DMS53 (cell line): ENCODE measurements at places on chromosomes 11 and 22.

DNA sequence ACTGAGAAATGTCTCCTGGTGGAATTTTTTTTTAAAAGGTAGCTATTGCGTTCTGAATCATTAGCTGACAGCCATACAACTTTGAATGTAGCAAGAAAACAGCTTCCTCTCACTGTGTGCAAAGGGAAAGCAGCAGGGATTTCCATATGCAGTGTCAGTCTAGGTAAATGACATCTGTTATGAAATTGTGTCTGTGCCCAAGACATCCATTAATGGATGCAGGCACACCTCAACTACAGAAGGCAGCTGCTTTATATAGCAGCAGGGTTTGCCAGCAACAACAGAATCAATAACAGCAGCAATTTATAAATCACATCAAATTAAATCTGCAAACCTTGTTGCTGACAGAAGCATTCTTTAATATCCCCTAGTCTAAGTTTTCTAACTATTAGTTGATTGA lies 745.3 kb upstream of the RAG2 start:
- no peak for DNase-seq

- no peak for DNase-seq
Measured at GRCh38 chr22:48940266-48941032, 887.2 kb downstream of the BRD1 start.

GRCh38 chr22:42808521-42808920 lies 48.6 kb downstream of the ARFGAP3 start:
- no peak for DNase-seq

GRCh38 chr11:11948242-11948947 lies 60.0 kb downstream of the DKK3 start:
- no peak for DNase-seq

DNA sequence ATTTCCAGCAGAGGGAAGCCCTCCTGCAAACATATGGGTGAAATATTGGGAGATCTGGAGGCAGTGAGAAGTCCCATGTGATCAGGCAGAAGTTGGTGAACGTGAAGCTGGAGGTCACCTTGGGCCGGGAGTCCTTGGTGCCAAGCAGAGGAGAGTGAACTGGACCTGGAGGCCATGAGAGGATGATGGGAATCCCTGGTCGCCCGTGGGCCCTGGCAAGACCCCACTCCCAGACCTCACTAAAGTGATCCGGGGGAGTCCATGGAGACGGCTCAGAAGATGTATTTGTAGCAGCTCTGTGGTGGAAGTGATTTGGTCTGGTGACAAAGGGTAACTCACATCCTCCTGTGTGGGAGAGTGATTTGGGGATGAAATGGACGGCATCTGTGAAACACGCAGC lies 71.0 kb downstream of the ARHGAP8 start:
- DNase-seq: no peak

GRCh38 chr11:61106296-61106695 lies 4.0 kb downstream of the CD5 start:
- no peak for DNase-seq

- DNase-seq: no peak
Measured at GRCh38 chr11:44596525-44597276, 31.2 kb downstream of the CD82 start.

DNA sequence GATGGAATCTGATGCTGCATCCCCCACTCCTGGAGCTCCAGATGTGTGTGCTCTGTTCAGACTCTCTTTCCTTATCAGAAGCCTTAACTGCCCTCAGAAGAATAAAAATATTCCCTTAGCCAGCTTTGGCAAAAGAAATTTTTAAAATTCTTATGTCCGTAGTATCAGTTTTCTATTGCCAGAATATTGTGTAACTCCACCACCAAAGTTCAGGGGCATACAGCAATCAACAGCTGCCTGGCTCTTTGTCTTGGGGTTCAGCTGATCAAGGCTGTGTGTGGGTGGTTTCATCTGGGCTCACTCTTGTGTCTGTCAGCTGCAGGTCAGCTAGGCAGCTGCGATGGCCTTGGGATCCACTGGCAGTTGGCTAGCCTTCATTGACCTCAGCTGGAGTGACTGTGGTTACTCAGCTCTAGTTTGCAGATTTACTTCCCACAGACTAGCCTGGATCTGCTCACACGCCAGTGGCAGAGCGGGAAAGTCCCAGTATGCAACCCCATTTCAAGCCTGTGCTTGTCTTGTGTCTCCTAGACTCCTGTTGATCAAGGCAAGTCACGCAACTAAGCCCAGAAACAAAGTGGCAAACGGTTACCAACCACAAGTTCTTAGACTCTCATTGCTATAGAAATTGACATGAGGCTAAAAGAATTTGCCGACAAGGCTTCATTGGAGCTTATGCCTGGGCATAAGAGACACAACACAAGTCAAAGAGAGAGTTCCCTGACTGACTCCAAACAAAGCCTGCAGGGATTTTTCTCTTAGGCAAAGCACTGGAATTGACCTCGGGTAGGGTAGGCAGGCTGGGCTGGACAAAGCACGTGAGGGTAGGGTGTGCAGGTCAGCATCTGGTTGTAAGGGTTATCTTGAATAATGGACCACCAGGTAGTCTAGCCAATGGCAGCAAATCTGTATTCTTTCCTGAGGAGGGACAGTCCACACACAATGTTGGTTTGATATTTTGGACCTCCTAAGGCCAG lies 7.5 kb downstream of the TMEM138 start:
- no peak for DNase-seq

DNA sequence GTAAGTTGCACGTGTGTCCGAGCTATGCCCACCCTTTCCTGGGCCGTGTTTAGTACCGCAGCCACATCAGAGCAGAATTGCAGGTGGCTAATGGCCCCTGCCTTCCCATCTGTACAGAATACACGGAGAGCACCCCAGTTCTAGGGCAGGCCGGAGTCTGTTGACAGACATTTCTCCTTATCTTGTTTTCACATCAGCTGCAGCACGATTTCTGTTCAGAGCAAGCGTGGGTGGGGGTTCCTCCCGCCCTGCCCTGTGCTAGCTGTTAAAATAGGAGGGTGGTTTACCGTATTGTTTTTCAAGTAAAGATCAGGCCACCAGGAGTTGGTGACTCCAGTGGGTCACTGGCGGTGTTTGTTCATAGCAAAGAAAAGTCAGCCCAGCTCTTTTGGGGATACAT lies 41.1 kb downstream of the UBASH3B start:
- no peak for DNase-seq

DNA sequence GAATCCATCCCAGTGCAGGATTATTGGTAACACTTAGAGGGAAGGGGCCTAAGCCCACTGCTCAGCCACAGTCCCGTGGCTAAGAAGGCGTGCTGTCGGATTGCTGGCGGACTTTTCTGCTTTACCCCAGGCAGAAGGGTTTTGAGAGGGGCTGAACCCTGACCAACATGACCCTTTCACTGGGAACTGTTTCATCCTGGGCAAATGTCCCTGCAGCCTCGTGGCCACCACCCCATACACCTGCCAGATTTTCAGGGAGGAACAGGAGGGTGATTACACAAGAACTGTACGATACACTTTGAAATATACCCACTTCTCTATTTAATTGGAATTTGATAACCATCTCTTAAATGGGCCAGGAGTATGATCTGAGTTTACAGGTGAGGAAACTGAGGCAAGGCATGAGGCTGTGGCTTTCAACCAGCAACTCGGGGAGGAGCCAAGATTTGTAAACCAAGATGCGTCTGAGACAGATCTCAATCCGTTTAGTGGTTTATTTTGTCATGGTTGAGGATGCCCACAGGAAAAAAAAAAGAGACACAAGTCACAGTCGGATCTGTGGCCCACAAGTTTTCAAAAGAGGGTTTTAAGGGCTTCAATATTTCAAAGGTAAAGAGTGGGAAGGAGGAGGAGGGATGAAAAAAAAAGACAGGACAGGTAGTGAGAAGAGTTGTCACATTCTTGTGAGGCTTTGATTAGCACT lies 6.1 kb upstream of the APOL3 start:
- no peak for DNase-seq

GRCh38 chr11:47071791-47072261 lies 104.9 kb downstream of the ARFGAP2 start:
- no peak for DNase-seq

DNA sequence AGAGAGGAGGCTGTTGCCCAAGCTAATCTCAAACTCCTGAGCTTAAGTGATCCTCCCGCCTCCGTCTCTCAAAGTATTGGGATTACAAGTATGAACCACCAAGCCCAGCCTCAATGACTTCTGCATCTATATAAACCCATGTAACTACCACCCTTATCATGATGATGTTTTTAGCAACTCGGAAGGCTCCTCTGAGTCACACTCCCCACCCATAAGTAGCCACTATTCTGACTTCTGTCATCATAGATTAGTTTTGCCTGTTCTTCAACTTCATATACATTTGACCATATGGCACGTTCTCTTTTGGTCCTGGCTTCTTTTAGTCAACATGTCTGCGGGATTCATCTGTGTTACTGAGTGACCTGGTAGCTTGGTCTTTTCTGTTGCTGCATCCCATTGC lies 6.4 kb upstream of the FOSL1 start:
- no peak for DNase-seq

DNA sequence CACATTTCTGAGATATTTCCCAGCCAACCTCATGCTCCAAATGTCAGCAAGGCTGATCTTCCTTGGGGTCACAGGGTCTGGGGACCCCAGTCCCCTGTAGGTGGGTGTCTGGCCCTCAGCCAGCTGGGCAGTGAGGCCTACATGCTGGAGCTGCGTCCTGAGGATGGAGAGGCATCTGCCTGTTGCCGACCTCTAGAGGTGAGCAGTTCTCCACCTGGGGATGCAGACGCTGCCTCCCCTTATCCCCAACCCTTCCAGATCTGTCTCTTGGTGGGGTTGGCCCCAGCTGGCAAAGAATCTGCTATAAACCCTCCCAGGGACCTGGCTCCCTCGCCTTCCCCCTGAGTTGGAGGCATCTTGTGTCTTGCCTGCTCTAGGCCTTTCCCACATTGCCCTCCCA lies 79.6 kb downstream of the PKNOX2 start:
- DNase-seq: no peak

DNA sequence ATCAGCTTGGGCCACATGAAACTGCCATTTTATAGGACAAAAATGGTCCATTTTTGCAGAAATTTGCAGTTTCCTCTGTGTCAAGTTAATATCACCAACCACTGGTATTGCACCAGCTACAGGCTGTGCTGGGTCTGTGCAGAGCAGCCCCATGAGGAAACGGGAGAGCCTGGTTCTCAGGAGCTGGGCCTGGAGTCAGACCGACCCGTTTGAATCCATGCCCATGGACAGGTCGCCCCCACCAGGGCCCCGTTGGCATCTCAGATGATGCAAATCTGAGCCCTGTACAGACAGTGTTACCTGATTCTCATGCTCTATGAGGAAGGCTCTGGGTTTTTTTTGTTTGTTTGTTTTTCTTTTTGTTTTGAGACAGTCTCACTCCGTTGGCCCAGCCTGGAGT lies 9.8 kb upstream of the SEC14L6 start:
- peak; percentile 6 for DNase-seq

GRCh38 chr11:57341250-57341808 lies 3.2 kb downstream of the P2RX3 start:
- no peak for DNase-seq

DNA sequence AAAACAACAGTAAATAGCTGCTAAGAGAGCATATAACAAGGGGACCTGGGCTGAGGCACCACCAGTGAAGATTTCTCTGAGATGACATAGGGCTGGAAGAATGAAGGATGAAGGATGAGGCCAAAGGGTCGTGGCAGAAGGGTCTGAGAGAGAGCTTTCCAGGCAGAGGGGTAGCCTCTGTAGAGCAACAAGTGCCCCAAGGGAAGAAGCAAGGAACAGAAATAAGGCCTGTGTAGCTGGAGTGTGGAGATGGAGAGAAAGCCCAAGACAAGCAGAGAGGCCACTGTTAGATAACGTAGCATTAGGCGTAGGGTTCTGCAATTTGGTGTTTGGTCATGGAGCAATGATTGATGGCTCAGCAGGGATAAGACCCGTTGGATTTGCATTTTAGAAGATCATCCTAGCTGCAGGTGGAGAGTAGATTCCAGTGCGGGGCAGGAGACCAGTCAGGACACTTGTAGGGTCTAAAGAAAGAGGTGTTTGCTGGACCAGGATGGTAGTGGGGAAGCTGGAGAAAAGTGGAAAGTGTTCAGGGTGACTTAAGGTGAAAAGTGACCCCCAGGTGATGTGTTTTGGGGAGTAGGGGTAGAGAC lies 47.6 kb downstream of the EXPH5 start:
- DNase-seq: no peak

DNA sequence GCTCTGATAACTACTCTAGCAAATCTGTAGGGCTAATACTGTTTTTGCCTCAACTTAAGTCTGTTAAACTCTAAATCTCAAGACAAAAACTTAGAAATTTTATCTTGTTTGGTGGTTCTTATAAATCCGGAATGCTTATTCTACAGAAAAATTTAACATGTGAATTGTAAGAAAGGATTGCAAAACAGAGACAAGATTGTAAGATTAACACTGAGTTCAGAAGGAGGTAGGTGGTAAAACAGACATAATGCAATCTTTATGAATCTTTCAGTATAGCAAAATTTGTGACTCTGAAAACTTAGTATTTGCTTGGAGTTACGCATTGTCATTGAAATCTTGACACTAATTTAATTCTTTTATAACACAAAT lies 263.9 kb downstream of the SBF2 start:
- DNase-seq: no peak

DNA sequence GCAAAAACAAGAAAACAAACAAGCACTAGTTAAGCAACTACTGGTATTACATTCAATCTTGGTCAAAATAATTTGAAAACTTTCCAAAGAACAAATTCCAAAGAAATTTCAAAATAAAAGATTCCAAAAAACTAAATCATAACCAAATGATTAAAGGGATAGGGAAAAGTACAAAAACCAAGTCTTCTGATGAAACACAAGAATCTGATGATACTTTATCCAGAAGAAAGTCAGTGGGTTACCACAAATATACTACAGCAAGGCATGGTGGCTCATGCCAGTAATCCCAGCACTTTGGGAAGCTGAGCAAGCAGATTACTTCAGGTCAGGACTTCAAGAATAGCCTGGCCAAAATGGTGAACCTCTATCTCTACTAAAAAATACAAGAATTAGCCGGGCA lies 59.1 kb downstream of the NUP98 start:
- no peak for DNase-seq

DNA sequence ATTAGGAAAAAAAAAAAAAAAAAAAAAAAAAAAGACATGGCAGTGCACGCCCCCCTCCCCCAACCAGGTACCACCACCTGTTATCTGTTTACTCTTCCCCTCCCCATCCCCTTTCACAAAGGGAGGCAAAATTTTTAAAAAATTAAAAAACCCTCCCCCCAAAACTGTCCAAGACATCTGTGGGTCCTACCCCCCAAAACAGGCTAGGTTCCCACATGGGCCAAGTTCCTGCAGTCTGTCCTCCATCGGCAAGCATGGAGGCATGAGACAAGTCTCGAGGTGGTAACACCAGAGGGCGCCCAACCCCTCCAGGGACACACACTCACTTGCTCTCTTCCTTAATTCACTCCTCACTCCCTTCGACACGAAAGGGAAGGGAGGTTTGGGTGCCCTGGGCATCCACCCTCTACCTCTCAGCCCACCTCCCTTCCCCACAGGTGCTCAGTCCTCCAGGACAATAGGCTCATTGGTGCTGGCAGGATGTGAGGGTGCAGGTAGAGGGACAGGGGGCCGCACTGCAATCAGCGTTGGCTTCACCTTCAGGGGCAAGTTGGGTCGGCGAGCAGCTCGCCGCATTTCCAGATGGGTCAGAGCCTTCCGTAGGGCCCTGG lies 2.2 kb upstream of the TUT1 start:
- DNase-seq: peak; percentile 91

- no peak for DNase-seq
Measured at GRCh38 chr11:27388001-27388400, 25.0 kb upstream of the CCDC34 start.
